ENCODE measurements at places on chromosomes 11 and 22. TPM values are rescaled to one million over a fixed set of nuclear protein-coding genes. Genes with fewer than 3 reads are reported as not detected.

Gene SLC22A9
- not detected for total RNA-seq

Gene SEPTIN3
- 24.0 TPM for total RNA-seq

Gene MS4A6E
- total RNA-seq: not detected

Gene DUSP8
- 2.5 TPM for total RNA-seq

Gene HOATZ
- not detected for total RNA-seq

Gene MPPED2
- 2.4 TPM for total RNA-seq

Gene ASPHD2
- 8.1 TPM for total RNA-seq

Gene OR6A2
- total RNA-seq: 0.27 TPM

Gene CASP1
- not detected for total RNA-seq

Gene PHOX2A
- total RNA-seq: 1.6 TPM

Gene TUG1
- 105 TPM for total RNA-seq

Gene MMP27
- not detected for total RNA-seq

Gene MFRP
- total RNA-seq: not detected

Gene EED
- 27.7 TPM for total RNA-seq

Gene C11orf52
- 2.1 TPM for total RNA-seq

Gene FBLN1
- 219 TPM for total RNA-seq

Gene TRIM6
- 30.2 TPM for total RNA-seq

Gene ACO2
- 99.3 TPM for total RNA-seq

Gene ENTHD1
- not detected for total RNA-seq

Gene GDPD4
- total RNA-seq: not detected

Gene SLC3A2
- total RNA-seq: 334 TPM

Gene SMC1B
- total RNA-seq: 0.11 TPM

Gene SAA4
- total RNA-seq: 0.50 TPM

Gene MRGPRX1
- total RNA-seq: not detected

Gene IPO7
- 212 TPM for total RNA-seq

Gene KREMEN1
- total RNA-seq: 4.1 TPM

Gene STX5
- total RNA-seq: 27.2 TPM

Gene ADM2
- total RNA-seq: 10.9 TPM

Gene PAFAH1B2
- total RNA-seq: 133 TPM

Gene PKDREJ
- total RNA-seq: 0.07 TPM

Gene FAM111B
- total RNA-seq: 25.5 TPM

Gene ZNF280B
- total RNA-seq: 5.9 TPM

Gene OR8G1
- not detected for total RNA-seq

Gene C11orf87
- total RNA-seq: 0.23 TPM

Gene MRGPRX4
- total RNA-seq: not detected

Gene NLRP14
- 0.07 TPM for total RNA-seq
